ENCODE measurements at places on chromosomes 3 and 15. TPM values are rescaled to one million over a fixed set of nuclear protein-coding genes. Genes with fewer than 3 reads are reported as not detected.

HIGD2B gene
- not detected for total RNA-seq

CCR8 gene
- total RNA-seq: not detected

TXNRD3 gene
- total RNA-seq: 11.8 TPM

GOLGA8N gene
- 12.1 TPM for total RNA-seq

RHCG gene
- total RNA-seq: 0.16 TPM

IL16 gene
- 11.1 TPM for total RNA-seq

IQCF5 gene
- not detected for total RNA-seq

TMIE gene
- not detected for total RNA-seq

SV2B gene
- 4.9 TPM for total RNA-seq

CCDC54 gene
- not detected for total RNA-seq

PSTPIP1 gene
- total RNA-seq: 2.6 TPM

PYGO1 gene
- 4.9 TPM for total RNA-seq

CHST13 gene
- total RNA-seq: 0.80 TPM

KBTBD13 gene
- not detected for total RNA-seq

SLC51A gene
- total RNA-seq: not detected

HYAL1 gene
- 3.5 TPM for total RNA-seq

TPRG1 gene
- 31.9 TPM for total RNA-seq

- H3K27me3 ChIP-seq: no peaks in the 10 kb centered on the region
- no peak overlapping the region for H3K4me3 ChIP-seq
- peak; percentile 69 for DNase-seq
- H3K4me1 ChIP-seq: no peaks in the 10 kb centered on the region
These were observed 129.2 kb upstream of the TSC22D2 start for GRCh38 chr3:150278843-150279381.

- no peaks in the 10 kb centered on the region for H3K4me1 ChIP-seq
- no peaks in the 10 kb centered on the region for H3K36me3 ChIP-seq
- H3K4me3 ChIP-seq: no peak overlapping the region
- DNase-seq: no peak
These were observed 18.1 kb downstream of the ARRDC4 start for GRCh38 chr15:97978401-97979139.

DNA sequence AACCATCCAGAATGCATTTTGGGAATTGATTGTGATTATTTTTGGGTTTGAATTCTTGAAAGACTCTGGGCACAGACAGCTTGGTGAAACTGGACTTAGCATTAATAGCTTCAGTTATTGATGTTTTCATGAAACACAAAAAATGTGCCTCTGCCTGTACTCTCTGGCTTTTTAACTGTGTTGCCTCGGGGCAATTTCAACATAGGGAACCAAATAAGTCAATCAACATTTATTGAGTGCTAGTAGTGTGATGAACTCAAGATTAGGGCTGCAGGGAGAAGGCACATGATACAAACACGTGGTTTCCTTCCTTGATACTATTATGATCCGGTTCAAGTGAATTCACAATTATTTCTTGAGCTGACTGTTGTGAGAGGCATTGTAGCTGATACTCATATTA, 50.8 kb downstream of the UNC13C start:
- no peak for DNase-seq
- no peaks in the 10 kb centered on the region for H3K36me3 ChIP-seq
- H3K27ac ChIP-seq: no peak overlapping the region

DNA sequence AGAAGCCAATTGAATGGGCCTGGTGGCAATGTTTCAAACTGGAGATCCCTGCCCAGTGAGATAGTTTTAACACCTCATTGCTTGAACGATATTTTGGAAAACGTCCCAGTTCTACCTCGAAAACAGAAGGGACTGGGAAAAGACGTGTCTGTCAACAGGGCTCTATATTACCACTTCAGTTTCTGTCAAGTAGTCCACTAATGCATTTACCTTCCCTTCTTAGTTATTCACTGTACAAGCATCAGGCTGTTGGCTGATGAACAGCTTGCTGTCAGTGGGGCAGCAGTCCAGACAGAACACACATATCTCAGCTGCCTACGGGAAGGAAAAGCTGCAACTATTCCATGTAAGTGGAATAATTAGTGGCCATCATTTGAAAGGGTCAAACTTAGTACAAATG, 794.7 kb upstream of the GBE1 start:
- H3K4me3 ChIP-seq: no peak overlapping the region
- H3K36me3 ChIP-seq: no peaks in the 10 kb centered on the region
- no peak for DNase-seq
- no peak overlapping the region for H3K27ac ChIP-seq
- H3K4me1 ChIP-seq: no peaks in the 10 kb centered on the region

- H3K36me3 ChIP-seq: no peaks in the 10 kb centered on the region
- H3K4me3 ChIP-seq: no peak overlapping the region
- no peak for DNase-seq
- H3K4me1 ChIP-seq: no peaks in the 10 kb centered on the region
These were observed 511.8 kb downstream of the EPHA3 start for GRCh38 chr3:89619263-89619662.

- H3K4me3 ChIP-seq: peak overlapping the region; percentile 85
- H3K27ac ChIP-seq: no peak overlapping the region
- no peak for DNase-seq
- no peaks in the 10 kb centered on the region for H3K27me3 ChIP-seq
- H3K36me3 ChIP-seq: no peaks in the 10 kb centered on the region
These were observed 1.6 kb downstream of the EIF4E3 start for GRCh38 chr3:71723452-71724170.

GRCh38 chr3:197718891-197719290, 17.8 kb downstream of the RUBCN start:
- H3K36me3 ChIP-seq: no peaks in the 10 kb centered on the region
- H3K4me1 ChIP-seq: no peaks in the 10 kb centered on the region
- no peaks in the 10 kb centered on the region for H3K27me3 ChIP-seq
- no peak for DNase-seq

- peak overlapping the region; percentile 53 for H3K4me3 ChIP-seq
- no peaks in the 10 kb centered on the region for H3K4me1 ChIP-seq
- no peaks in the 10 kb centered on the region for H3K36me3 ChIP-seq
- no peak overlapping the region for H3K27ac ChIP-seq
These were observed 59.3 kb upstream of the CHMP2B start for GRCh38 chr3:87167628-87168456.

DNA sequence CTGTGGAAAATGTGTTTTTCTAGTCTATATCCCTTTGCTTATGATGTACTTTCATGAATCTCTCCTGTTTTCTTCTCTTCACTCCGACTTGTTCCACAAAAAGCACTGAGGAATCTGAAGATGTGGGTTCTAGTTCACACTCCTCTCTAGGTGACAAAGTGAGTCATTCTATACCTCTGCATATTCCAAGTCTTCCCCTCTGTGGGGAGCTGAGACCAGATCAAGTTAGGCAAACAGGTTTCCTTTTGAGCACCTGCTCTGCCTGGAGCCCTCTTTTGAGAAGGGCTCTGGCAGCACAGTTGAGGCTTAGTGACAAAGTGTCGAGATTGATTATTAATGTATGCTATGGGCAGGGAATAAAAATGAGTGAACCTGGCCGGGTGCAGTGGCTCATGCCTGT, 82.4 kb upstream of the VGLL4 start:
- no peak overlapping the region for H3K4me3 ChIP-seq
- no peaks in the 10 kb centered on the region for H3K36me3 ChIP-seq
- H3K27me3 ChIP-seq: no peaks in the 10 kb centered on the region
- no peaks in the 10 kb centered on the region for H3K4me1 ChIP-seq
- no peak overlapping the region for H3K27ac ChIP-seq

DNA sequence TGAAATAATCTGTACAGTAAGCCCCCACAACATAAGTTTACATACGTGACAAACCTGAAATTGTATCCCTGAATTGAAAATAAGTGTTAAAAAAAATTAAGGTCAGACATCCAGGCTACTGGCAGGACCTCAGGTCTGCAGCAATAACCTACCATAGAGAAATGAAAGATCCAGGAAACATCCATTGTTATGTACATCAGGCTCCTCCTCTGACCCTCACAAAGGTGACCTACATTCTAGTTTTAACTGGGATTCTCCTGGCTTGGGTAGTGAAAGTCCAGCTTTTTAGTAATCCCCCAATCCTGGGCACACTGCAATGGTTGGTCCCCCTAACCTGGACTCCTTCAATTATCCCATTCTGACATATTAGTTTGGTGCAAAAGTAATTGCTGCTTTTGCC, 749.6 kb upstream of the LMCD1 start:
- DNase-seq: no peak
- H3K4me1 ChIP-seq: no peaks in the 10 kb centered on the region
- H3K27ac ChIP-seq: no peak overlapping the region

DNA sequence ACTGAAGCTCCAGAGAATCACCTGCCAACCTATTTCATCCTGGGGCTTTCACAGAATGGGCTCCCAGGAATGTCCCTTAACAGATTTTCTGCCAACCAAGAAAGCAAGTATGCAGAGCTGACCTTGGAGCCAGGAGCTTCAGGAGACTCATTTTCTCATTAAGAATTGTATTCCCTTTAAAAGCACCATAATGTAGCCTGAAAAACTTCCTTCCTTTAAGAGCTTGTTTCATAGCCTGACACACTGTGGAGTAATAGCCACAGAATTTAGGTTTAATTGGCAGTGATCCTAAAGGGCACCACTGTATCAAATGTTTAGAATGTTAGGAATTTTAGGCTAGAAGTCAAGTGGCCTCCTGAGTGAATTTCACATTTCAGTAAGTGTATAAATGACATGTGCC, 309.8 kb downstream of the GBE1 start:
- H3K36me3 ChIP-seq: no peaks in the 10 kb centered on the region
- H3K27ac ChIP-seq: no peak overlapping the region
- no peaks in the 10 kb centered on the region for H3K27me3 ChIP-seq
- H3K4me1 ChIP-seq: no peaks in the 10 kb centered on the region
- no peak for DNase-seq
- no peak overlapping the region for H3K4me3 ChIP-seq

GRCh38 chr3:62229211-62229610, 144.1 kb downstream of the FEZF2 start:
- H3K27me3 ChIP-seq: no peaks in the 10 kb centered on the region
- no peaks in the 10 kb centered on the region for H3K36me3 ChIP-seq
- H3K4me3 ChIP-seq: no peak overlapping the region

- no peaks in the 10 kb centered on the region for H3K4me1 ChIP-seq
- no peaks in the 10 kb centered on the region for H3K36me3 ChIP-seq
- no peak overlapping the region for H3K4me3 ChIP-seq
These were observed 90.8 kb upstream of the PFN2 start for GRCh38 chr3:150061288-150062024.

GRCh38 chr3:108546692-108547091, 36.3 kb upstream of the MYH15 start:
- no peaks in the 10 kb centered on the region for H3K27me3 ChIP-seq
- DNase-seq: no peak
- H3K36me3 ChIP-seq: no peaks in the 10 kb centered on the region
- H3K4me3 ChIP-seq: no peak overlapping the region

GRCh38 chr15:26113296-26113695, 250.2 kb upstream of the ATP10A start:
- DNase-seq: no peak
- no peaks in the 10 kb centered on the region for H3K4me1 ChIP-seq
- no peak overlapping the region for H3K27ac ChIP-seq

GRCh38 chr3:63328365-63328764, 50.3 kb downstream of the SYNPR start:
- no peaks in the 10 kb centered on the region for H3K4me1 ChIP-seq
- no peaks in the 10 kb centered on the region for H3K27me3 ChIP-seq
- DNase-seq: no peak

DNA sequence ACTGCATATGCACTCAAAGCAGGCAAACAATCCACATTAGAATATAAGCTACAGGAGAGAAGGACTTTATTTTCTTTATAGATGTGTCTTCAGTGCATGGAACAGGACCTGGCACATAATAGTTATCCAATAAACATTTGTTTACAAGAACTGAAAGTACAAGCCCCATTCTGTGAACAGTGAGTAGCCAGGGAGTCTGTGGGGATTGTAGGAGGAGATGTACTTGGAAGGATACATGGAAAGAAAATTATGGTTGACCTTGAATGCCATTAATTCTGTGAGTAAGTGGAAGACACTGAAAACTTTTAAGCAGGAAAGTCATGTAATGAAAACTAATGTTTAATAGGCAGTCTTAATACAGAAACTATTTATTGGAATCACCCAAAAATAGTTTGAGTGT, 28.3 kb downstream of the MASP1 start:
- no peak for DNase-seq
- no peaks in the 10 kb centered on the region for H3K4me1 ChIP-seq
- no peaks in the 10 kb centered on the region for H3K27me3 ChIP-seq
- no peak overlapping the region for H3K4me3 ChIP-seq
- H3K27ac ChIP-seq: no peak overlapping the region

DNA sequence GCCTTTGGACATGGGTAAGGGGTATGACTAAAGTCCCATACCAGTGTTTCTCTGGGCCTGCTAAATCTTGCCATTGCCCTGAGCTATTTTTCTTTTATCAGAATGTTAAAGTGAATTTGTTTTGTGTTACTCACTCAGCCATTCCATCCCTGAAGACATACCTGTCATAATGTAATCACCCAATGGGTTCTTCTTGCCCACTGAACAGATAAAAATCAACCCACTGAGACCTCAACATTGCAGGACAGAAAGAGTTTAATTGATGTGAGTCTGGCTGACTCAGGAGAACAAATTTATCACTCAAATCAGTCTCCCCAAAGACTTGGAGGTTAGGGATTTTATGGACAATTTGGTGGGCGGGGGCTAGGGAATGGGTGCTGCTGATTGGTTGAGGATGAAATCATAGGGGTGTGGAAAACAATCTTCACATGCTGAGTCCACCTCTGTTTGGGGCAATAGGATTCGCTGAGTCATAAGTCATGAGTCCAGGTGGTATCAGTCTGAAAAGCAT, 47.4 kb downstream of the ILDR1 start:
- no peaks in the 10 kb centered on the region for H3K4me1 ChIP-seq
- H3K27ac ChIP-seq: no peak overlapping the region
- no peaks in the 10 kb centered on the region for H3K36me3 ChIP-seq
- no peak overlapping the region for H3K4me3 ChIP-seq

Measured in breast epithelium (tissue), 4 donors.